ENCODE measurements at places on chromosomes 6 and 20.

- peak; percentile 97 for DNase-seq
Measured at GRCh38 chr6:2531426-2532215, 219.1 kb downstream of the MYLK4 start.

- DNase-seq, result peak; percentile 43
Measured at GRCh38 chr6:81138236-81138635, 614.2 kb downstream of the TENT5A start.

DNA sequence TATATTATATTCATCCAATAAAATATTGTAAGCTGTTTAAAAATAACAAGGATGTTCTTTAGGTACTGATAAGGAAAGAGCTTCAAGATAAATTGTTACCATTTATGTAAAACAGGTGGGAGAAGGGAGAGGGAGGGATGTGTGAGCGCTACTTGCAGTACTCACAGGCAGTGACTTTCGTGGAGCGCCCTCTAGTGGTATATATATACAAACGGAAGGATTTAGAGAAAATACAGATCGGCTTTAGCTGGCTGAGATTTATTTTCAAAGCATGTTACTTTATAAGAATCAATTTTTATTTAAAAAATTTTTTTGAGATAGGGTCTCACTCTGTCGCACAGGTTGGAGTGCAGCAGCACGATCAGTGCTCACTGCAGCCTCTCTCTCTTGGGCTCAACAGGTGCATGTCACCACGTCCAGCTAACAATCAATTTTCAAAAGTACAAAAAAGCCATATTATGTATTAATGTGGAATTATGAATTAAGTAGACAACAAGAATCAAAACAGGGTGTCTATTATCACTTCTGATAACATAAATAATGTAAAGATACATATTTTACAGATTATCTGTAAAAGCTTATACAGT is 3.3 kb upstream of the MOG start:
- peak; percentile 76 for DNase-seq

- no peak for DNase-seq
Measured at GRCh38 chr20:47631078-47631477, 129.4 kb downstream of the NCOA3 start.

- DNase-seq, result peak; percentile 41
Measured at GRCh38 chr6:83511901-83512681, at the start of gene PRSS35. PRSS35 (plus strand) TSS chr6:83512534; CDS start chr6:83523442, 10,908 bp downstream.

- DNase-seq, result no peak
Measured at GRCh38 chr6:160945516-160946177, 45.9 kb upstream of the MAP3K4 start.

DNA sequence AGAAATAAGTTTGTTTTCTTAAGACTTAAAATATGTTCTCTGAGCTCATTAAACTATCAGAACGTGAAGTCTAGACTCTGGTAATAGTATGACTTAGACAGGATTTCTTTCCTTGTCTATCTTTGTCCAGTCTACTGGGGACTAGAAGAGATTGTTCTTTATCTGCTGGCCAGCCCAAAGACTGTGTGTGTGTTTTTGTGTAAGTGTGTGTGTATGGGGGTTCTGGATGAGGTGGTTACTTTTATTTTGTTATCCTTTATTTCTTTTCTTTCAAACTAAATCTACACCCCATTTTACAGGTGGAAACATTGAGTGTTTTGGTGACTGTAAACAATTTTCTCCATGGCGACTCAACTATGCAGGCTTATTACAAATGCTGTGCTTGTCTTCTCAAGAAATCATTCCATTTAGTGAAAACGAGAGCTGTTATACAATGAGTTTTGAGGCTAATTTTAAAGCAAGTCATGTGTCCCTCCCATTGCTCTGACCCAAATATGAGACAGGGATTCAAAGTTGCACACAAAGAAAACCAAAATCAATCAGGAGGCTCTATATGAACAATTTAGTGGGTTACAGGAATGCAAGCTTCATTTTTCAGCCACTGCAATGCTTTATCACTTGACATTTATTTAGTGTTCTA is 97.6 kb downstream of the ELOVL5 start:
- no peak for DNase-seq

- no peak for DNase-seq
Measured at GRCh38 chr6:143543435-143543834, 31.9 kb upstream of the FUCA2 start.

DNA sequence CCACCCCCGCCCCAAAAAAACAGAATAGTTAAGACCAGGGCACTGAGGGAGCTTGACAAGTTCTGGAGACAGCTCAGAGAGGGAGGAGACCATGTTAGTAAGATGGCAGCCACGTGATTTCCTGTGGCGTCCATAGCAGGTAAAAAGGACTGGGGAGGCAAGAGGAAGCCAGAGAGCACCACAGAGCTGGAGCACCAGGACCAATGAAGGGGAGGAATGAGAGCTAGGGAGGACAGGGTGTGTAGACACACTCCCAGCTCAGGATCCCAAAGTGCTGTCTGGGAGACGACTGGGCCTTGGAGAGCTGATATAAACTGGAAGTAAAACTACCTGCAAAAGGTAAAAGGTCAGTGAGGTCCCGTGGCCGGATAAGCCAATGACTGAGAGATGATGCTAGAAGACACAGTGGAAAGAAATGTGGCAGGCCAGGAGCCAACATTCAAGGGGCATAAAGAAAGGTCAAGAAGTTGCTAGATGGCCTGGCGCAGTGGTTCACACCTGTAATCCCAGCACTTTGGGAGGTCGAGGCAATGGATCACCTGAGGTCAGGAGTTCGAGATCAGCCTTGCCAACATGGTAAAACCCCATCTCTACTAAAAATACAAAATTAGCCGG is 39.0 kb downstream of the SLC23A2 start:
- no peak for DNase-seq

- no peak for DNase-seq
Measured at GRCh38 chr6:16608444-16608843, 152.8 kb downstream of the ATXN1 start.

- no peak for DNase-seq
Measured at GRCh38 chr6:122365775-122366403, 33.6 kb upstream of the HSF2 start.

GRCh38 chr6:146851837-146852236 is 253.1 kb downstream of the ADGB start:
- DNase-seq, result peak; percentile 94

DNA sequence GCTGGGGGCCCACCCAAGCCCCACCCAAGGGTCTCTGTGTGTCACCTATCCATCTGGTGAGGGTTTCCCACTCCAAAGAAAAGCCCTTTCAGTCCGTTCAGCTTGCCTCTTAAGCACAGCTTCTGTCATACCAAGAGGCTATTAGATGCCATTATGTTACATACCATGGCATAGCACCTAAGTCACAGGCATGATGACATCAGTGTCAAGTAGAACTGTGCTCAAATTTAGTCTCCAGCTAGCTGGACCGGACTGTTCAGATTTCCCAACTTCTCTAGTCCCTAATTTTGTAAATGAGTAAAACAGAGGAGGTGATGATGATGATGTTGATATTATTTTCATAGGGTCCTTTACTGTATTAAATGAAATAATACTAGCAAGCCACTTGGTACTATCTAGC is 19.2 kb upstream of the PLEKHG1 start:
- no peak for DNase-seq

GRCh38 chr6:113636357-113636824 is 220.8 kb upstream of the MARCKS start:
- DNase-seq, result no peak

Measured in fibroblast of mammary gland (primary cell).